Left renal cortex interstitium (tissue), 4 donors: ENCODE measurements at places on chromosomes 1 and 21. TPM values are rescaled to one million over a fixed set of nuclear protein-coding genes. Genes with fewer than 3 reads are reported as not detected.

GRCh38 chr1:68819190-68819829 is 322.4 kb upstream of the DEPDC1 start:
- DNase-seq, result no peak

DNA sequence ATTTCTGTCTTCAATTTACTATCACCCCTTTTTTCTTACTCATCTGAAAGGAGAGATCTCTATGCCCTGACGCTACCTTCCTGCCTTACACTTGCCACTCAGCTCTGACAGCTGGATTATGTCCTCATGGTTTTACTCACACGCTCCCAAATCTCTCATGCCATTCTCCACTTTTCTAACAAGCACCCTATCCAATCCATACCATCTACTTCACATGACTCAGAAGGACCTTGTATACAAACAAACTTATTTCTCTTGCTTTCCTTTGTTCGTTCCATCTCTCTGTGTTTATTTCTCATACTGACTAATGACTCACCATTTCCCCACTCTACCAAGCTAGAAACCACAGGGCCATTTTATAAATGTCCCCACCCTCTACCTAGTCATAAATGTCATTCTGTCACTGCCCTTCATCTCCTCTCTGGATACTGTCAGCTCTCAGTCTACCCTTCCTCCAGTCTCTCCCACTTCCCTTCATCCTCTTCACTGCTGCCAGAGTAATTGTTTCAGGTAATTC is 87.3 kb downstream of the USP24 start:
- no peak for DNase-seq

GRCh38 chr1:145886816-145887215 is 1.1 kb upstream of the ANKRD35 start:
- no peak for DNase-seq

DNA sequence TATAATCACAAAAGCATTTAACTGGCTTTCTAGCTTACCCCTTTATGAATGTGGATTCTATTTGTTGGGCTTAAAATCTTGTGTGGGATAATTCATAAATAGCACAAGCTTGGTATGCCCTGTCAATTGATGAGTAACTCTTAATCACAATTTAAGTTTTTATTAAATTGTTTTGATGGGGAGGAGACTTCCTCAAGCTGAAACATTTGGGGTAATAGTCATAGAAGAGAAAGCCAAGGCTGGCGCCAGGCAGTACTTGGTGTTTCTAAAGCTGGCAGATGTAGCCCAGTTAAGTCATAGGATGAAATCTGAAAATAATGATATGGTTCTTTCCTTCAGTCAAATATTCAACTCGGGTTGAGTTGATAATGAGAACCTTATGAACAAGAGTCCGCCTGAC is 167.2 kb downstream of the FMN2 start:
- no peak for DNase-seq

Gene NBPF10
- polyA plus RNA-seq, result 4.4 TPM

Gene TSPEAR
- 1.1 TPM for polyA plus RNA-seq

Gene SLC44A3
- polyA plus RNA-seq, result 76.4 TPM

Gene TMPRSS3
- 3.1 TPM for polyA plus RNA-seq

Gene S100A9
- polyA plus RNA-seq, result 25.8 TPM

DNA sequence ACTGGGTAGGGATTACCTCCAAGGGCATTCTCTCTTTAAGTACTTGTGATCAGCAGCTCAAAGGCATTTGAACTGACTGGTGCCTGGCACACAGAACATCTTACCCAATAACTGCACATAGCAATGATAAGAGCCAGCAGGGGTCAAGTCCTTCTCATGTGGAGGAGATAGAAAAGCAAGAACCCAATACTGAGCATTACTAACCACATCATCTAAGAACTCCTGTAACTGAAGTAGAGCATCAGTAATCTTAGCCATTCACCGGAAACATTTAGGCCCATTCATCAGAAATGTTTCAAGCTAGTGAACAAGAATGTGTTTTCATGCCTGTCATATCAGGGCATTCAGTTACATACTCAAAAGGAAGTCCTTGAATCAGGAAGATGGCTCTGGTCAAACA is 33.6 kb upstream of the THEM4 start:
- no peak for DNase-seq

GRCh38 chr1:200319148-200319547 is 90.7 kb downstream of the ZNF281 start:
- DNase-seq, result no peak

DNA sequence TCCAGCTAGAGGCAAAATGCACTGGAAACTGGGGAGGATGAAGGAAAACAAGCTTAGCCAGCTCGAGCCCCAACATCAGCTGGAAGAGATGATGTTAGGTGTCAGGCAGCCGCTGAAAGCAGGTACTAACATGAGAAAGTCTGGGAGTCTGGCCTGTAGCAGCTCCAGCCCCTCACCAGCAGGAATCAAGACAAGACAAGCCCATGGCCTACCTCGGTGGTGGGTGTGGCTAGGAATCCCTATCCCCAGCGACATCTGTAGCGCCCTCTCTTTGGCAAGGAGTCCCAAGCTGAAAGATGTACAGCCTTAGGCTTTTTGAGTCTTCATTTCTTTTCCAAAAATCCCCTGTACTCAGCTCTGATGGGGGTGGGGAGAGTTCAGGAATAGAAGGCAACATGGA is 2.6 kb downstream of the DLGAP3 start:
- no peak for DNase-seq
